Heart left ventricle (tissue), 16 donors: ENCODE measurements at places on chromosomes 5 and 9. TPM values are rescaled to one million over a fixed set of nuclear protein-coding genes. Genes with fewer than 3 reads are reported as not detected.

- no peak overlapping the region for H3K27ac ChIP-seq
- no peak for DNase-seq
- no peaks in the 10 kb centered on the region for H3K4me1 ChIP-seq
- no peak overlapping the region for H3K4me3 ChIP-seq
Measured at GRCh38 chr5:42108468-42108867, 183.4 kb downstream of the FBXO4 start.

GRCh38 chr9:125189011-125189360 is 617 bp downstream of the PPP6C start:
- H3K27ac ChIP-seq, result peak overlapping the region; percentile 91
- H3K4me1 ChIP-seq, result peaks cover 55% of the 10 kb centered on the region
- DNase-seq, result peak; percentile 31
- no peaks in the 10 kb centered on the region for H3K36me3 ChIP-seq
- peak overlapping the region; percentile 99 for H3K4me3 ChIP-seq

DNA sequence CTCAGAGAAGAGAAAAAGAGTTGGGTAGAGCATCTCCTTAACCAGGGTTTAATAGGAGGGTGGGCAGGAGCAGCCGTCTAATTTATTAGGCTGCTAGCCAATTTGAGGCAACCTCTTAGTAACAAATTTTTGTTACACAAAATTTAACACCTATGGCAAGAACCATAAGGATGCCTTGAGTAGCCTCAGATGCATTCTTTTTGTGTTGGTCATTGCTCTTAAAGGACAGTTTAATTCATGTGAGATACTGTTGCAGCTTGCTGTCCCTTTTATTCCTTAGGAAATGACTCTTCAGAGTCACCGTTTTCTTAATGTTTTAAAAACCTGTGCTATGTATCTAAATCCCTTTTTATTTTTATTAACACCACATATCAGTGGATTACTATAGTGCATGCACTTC is 255.1 kb downstream of the MAST4 start:
- peaks cover 39% of the 10 kb centered on the region for H3K4me1 ChIP-seq
- H3K36me3 ChIP-seq, result no peaks in the 10 kb centered on the region
- DNase-seq, result no peak
- no peak overlapping the region for H3K4me3 ChIP-seq
- no peak overlapping the region for H3K27ac ChIP-seq

- no peaks in the 10 kb centered on the region for H3K27me3 ChIP-seq
- no peak for DNase-seq
- no peaks in the 10 kb centered on the region for H3K36me3 ChIP-seq
- no peaks in the 10 kb centered on the region for H3K4me1 ChIP-seq
- no peak overlapping the region for H3K4me3 ChIP-seq
- H3K27ac ChIP-seq, result no peak overlapping the region
Measured at GRCh38 chr5:161369022-161369421, 177.5 kb downstream of the GABRB2 start.

GRCh38 chr5:132046880-132047299 is 13.6 kb upstream of the IL3 start:
- no peak overlapping the region for H3K4me3 ChIP-seq
- no peaks in the 10 kb centered on the region for H3K36me3 ChIP-seq
- H3K27ac ChIP-seq, result no peak overlapping the region
- H3K27me3 ChIP-seq, result no peaks in the 10 kb centered on the region

CHSY3 gene
- 1.1 TPM for total RNA-seq

SLC6A3 gene
- total RNA-seq, result not detected

ACOT12 gene
- not detected for total RNA-seq

SPRY4 gene
- 14.9 TPM for total RNA-seq
